ENCODE measurements at places on chromosomes 13 and 19.

DNA sequence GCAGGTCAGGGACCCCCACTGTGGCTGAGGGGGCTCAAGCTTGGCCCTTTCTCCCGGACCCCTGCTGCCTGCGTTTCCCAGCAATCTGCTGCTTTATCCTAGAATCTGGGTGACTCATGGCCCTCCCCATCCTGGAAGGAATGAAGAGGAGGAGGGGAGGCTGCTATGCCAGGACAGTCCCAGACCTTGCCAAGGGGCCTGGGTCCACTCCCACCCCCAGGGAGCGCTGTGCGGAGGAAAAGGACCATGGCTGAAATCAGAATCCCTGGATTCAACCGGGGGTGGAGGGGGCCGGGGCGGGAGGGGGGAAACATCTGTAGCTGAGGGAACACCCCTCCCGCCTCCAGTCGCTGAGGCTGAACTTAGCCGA lies 20.5 kb downstream of the ZNF114 start:
- DNase-seq: no peak

GRCh38 chr13:102236830-102237229 lies 165.0 kb downstream of the FGF14 start:
- no peak for DNase-seq

DNA sequence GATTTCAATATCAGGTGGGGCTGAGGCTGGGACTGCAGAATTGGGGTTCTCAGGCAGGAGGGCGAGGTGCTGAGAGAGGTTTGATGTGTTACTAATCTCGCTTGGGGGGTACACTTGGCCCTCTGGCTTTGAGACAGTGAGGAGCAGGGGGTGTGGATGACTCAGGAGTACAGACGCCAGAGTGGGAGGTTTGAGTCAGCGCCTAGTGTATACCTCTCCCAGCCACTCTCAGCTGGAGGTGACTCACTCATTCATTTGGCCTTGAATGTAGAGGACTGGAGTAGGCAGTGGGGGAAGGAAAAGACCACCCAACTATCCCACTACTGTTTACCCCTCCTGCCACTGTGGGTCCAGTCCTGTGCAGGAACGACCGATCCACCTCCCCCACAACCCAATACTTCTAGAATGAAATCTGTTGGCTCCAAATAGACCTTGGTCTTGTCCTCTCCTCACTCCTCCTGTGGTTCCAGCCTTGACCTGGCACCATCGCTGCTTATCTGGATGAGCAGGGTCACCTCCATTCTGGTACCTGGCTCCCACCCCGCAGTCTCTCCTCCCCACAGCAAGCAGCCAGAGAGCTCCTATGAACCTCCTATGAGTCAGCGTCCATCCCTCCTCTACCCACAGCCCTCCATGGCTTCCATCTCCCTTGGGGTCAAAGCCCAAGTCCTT lies 20.1 kb upstream of the ZNRF4 start:
- DNase-seq: no peak

- no peak for DNase-seq
Measured at GRCh38 chr13:41601718-41602445, 144.5 kb downstream of the RGCC start.

- DNase-seq: no peak
Measured at GRCh38 chr13:32902029-32902780, 114.0 kb upstream of the KL start.

DNA sequence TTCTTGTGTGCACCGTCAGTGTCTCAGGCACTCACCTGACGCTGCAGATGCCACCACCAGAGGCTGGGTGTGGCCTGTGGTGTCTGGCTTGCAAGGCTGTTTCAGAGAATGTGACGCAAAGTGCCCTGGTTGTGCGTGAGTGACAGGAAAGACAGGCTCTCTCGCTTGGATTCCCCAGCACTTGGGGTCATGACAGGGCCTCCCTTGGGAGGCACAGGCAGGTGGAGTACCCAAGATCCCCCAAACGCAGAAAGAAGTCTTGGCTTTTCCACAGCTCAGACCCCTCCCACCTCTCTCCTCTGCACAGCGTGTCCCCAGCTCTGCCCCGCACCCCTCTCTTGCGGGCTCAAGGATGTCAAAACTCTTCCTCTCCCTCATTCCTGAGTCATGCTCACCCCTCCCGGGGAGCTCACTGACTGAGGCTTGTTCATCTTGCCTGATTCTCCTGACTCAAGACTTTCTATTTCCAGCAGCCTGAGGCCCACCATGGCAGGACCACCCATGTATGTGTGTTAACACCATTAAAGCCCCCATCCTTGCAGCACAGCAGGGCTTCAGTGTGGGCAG lies 21.0 kb downstream of the DHX34 start:
- DNase-seq: no peak

- no peak for DNase-seq
Measured at GRCh38 chr13:112345826-112346172, 30.4 kb upstream of the SPACA7 start.
